Activated naive CD8-positive, alpha-beta T cell treated with anti-CD3 and anti-CD28 coated beads, Interleukin-2, amount 50 U/mL, for 24 hours (primary cell): ENCODE measurements at places on chromosomes 7 and 10.
A peak's percentile ranks its signal among the peaks of the same experiment; 100 is the strongest.

DNA sequence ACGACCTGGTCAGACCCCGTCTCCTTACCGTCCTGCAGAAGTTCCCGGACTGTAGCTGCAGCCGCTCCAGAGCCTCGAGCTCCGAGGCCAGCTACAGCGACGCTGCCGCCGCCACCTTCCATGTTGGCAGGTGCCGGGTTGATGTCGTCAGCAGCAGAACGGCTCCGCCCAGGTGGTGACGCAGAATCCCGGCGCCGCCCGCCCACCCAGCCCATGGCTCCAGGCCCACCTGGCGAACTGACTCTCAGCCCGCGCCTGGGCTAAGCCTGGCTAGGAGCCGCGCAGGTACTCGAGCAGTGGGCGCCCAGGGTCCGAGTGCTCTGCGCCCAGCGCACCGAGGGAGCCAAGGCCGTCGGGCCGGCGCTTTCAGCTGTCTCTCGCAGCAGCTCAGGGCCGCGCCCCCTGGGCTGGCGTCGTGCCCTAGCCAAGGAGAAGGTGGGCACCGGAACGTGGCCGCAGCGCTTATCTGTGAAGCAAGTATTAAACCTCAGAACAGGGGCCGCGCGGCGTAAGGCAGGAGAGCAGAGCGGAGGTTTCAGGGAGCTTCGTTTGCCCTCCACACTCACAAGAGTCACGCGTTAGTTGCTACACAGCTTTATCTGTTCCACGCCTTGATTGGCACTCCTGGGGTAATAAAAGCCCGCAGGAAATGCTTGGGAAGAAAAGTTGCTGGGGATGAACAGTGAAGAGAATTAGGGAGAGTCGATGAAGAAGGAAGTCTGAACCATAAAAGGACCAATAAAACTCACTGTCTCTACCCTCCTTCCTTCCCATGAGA lies at the start of the genes COG5 and DUS4L:
Gene COG5, minus strand, starts transcription at position 146 of the 778 bp plus-strand sequence. Its CDS starts 24 bp downstream, at position 122.
Gene DUS4L, plus strand, starts transcription at position 197 of the 778 bp plus-strand sequence. CDS start 3,100 bp downstream, outside the sequence.
- DNase-seq = peak; percentile 88

- DNase-seq = no peak
These were observed 83.3 kb downstream of the PLXNA4 start for GRCh38 chr7:132492823-132493445.

- DNase-seq = peak; percentile 62
These were observed at the start of gene AOAH for GRCh38 chr7:36723951-36724664. Gene AOAH (minus strand): TSS chr7:36724494. CDS start chr7:36724148, 346 bp downstream.

DNA sequence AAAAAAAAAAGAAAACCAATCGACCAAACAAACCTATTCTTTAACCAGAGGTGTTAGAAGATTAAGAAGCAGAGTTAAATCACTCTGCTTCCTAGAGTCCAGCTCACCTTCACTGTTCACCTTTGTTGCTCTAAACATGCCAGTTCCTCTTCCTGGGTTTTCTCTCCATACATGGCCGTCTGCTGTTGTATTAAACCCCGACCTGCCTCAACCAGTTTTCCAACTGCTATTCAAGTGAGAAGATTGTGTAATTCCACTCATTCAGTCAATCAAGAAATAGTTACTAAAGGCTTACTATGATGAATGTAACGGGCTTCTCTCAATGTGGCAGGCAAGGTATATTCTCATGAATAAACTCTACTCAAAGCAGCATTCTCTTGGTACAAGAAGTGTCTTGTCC lies 8.8 kb downstream of the AASS start:
- no peak for DNase-seq

DNA sequence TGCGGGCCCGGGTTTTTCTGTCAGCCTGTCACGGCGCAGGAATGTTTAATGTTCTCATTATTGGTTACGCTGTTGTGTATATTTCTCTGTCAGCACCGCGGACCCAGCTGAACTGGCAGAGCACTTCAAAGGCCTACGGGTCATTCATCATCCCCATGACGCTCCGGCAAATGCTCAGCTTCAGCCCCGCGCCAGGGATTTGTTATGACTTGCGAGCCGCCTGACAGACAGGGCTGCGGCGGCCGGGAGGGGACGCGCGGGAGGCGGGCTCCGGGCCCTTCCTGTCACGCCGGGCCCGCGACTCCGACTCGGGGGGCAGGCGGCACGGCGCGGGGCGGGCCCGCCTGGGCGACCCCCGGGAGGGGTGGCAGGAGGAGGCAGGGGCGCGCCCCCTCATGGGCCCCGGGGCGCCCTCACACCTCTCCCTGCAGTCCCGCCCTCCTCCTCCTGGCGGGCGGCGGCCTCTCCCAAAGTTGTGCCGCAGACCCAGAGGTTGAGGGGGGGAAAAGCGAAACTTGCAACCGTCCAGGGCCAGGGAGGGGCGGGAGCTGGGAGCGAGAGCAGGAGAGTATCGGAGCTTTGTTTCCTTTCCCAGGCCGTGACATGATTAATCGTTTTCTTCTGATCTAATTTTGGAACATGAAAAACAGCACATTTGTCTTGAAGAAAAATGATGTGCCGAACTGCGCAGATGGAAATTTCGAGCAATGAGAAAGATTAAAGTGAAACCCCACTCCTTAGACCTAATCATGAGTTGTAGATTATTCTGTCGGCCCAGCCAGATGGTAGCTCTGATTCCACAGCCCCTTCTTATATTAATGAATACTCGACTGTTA lies 59.3 kb upstream of the COMTD1 start:
- peak; percentile 73 for DNase-seq

GRCh38 chr7:105611856-105612775 lies 30.8 kb upstream of the EFCAB10 start:
- DNase-seq = no peak

GRCh38 chr10:71383972-71384687 lies 12.6 kb upstream of the CDH23 start:
- DNase-seq = peak; percentile 85

DNA sequence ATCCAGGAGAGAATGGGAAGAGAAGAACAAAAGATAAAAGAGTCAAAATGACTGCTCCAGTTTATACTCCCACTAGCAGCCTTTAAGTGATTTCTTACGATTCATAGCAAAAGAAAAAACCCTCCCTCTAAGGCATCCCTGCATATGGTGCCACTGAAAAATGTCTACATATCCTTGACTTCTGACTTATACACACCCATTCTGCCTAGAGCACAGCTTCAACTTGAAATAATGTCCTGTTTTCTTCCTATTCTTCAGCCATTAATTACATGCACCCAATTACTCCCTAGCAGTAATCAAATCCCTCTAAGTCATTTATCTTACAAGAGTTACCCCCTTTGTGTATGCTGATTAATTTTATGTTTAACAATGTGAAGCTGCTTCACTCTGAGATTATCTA lies 393.5 kb downstream of the HTR7 start:
- DNase-seq = no peak

DNA sequence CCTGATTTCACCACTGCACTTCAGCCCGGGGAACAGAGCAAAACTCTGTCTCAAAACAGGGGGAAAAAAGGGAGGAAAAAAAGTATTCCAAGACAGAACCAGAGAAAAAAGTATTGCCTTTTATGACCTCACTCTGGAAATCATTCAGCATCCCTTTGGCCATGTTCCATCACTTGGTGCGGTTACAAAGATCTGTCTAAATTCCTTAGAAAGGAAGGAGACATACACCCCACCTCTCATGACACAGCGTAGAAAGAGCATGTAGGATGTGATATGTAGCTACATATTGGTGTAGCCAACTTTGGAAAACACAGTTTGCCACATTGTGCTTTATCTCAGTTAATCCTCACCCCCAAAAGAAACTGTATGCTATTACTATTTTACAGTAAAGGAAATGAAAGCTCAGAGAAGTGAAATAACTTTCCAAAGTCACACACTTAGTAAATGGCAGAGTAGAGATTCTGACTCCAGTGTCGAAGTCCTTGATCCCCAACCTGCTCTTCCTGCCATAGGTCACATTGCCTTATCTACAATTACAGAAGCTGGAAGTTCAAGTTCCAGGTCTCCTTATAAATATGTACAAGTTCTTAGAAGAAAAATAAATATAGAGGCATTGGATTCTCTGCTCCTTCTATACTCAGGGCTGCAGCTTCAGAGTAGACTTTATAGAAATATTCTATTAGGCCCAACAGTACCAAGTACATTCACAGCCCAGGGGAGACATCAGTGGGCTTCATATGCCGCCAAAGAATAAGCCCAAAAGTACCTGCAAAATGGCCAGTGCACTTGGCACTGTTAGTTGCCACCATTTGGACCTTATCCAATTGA lies 91.6 kb upstream of the KMT2E start:
- DNase-seq = no peak

GRCh38 chr10:128684215-128684614 lies 558.0 kb upstream of the MKI67 start:
- no peak for DNase-seq

DNA sequence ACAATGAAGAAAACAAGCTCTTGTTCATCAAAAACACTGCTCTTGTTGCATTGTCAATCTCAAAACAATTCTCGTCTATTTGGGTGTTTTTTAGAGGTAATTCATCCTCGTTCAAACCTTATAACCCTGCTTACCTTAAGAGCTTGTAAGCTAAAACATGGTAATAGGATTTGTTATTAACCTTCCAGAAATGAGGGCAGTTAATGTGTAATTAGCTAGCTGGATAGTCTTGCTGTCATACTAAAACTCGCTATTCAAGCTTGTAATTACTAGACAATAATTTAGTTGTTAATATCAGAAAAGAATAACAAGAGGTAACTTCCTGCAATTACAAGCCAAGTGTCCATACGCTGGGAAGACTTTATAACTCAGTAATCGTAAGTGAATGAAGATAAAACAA lies 101.6 kb downstream of the UBE2H start:
- DNase-seq = no peak

DNA sequence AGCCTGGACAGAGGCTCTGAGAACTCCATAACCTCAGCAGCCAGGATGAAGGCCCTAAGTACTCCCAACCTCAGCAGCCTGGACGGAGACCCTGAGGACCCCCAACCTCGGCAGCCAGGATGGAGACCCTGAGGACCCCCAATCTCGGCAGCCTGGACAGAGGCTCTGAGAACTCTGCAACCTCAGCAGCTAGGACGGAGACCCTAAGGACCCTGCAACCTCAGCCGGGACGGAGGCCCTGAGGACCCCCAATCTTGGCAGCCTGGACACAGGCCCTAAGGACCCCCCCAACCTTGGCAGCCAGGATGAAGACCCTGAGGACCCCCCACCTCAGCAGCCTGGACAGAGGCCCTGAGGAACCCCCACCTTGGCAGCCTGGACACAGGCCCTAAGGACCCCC lies 16.5 kb downstream of the RRP12 start:
- no peak for DNase-seq

DNA sequence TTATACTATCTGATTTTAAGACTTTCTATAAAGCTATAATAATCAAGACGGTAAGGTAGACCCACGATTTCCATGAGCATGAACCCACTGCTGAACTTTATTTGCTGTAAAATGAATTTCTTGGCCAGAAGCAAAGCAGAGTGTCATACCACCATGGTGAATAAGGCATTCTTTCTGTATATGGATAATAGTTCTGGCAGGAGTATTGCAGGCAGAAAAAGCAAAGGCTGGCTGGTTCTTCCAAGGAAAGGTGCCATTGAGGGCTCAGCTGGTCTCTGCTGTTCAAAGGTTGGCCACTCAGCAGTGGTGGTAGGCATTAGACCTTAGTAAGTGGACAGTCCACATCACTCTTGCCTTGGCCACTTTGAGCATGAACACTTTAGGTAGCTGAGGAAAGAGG lies 104.1 kb upstream of the KCNMA1 start:
- DNase-seq = no peak

DNA sequence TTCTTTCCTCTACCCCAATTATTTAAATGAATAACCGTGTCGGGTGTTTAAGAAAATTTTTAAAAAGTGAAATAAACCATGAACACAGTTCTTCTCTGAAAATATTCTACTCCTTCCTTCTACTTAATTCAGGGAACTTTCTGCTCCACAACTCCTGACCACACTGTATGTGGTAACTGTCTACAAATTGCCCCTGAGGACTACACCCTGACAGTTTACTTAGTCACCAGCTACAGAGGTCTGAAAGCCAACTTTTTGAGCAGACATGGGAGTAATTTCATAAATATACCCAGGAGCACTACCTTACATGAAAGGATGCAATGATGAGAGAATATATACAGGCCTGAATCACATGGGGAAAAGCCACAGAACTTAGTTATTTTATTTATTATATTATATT lies 523.2 kb upstream of the SORCS1 start:
- DNase-seq = no peak

DNA sequence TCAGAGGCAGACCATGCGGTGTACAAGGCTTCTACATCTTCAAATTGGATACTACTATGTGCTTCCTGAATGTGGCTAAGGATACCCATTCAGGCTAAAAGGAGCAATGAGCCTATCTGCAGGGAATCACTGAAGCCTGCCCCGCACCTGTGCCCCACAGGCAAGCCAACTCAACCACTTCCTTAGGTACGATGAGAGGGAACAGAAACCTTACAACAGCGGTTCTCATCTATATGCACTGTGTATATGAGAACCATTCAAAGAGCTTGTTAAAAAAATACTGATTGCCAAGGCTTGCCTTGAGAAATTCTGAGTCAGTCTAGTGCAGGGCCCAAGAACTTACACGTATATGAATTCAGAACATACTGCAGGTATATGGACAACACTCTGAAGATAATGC lies 679.6 kb downstream of the PARD3 start:
- DNase-seq = no peak

DNA sequence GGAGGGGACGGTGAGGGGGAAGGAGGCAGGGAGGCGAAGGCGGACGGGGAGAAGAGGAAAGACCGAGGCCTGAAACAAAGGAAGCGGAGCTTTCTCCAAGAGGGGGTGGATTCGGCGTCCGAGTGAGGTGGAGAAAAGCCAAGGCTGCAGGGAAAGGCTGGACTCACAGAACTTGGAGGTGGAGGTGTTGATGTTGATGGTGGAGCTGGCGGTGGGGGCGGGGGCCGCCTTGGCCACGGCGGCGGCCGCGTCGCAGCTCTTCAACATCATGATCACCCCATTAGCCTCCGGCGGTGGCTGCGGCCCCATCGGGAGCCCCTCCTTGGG lies 578 bp downstream of the CACUL1 start:
- no peak for DNase-seq

- DNase-seq = no peak
These were observed 138.8 kb downstream of the KCNMA1 start for GRCh38 chr10:77498829-77499228.

DNA sequence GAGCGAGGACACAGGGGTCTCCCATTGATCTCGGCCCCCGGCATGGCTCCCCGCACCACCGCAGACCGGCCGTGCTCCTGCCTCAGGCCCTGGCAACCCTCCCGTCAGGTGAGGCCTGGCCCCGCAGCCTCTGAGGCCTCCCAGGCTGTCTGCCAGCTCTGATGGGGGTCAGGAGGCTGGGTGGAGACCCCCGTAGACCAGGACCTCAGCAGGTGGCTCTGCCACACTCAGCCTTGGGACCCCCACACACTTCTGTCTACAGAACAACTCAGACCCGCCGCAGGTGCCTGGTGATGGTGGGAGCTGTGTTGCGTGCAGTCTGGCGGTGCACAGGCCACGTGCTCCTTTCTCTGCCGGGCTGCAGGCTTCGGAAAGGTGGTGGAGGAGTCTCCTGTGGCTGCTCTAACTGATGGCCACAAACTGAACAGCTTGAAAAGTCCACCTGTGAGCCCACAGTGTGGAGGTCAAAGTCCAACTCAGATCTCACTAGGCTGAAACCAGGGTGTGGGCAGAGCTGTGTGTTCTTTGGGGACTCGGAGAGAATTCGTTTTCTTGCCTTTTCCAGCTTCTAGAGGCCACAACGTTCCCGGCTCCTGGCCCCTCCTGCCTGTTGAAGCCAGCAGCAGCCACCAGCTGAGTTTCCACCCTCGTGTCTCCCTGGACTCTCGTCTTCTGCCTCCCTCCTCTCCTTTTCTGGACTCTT lies 62.5 kb downstream of the PWWP2B start:
- no peak for DNase-seq
